NCI-H1105 treated with DMSO at 0.1 percent for 48 hours (cell line): ENCODE measurements at places on chromosomes 3 and 15.

DNA sequence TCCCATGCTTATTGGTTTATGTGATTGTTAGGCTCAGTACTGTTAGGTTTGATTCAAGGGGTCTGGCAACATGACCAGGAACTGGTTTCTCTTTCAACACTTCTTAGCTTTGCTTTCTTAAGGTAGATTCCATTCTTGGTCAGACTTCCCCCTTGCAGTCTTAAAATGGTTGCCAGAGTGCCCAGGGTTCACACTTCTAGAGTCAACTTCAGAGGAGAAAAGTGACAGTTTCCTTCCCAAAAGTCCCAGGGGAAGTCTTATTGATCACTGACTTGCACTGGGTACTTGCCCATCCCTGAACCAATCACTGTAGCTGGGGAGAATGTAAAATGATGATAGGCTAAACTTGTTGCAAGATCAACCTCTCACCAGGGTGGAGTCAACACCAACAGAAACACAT lies 14.1 kb downstream of the MGLL start:
- no peak for DNase-seq

DNA sequence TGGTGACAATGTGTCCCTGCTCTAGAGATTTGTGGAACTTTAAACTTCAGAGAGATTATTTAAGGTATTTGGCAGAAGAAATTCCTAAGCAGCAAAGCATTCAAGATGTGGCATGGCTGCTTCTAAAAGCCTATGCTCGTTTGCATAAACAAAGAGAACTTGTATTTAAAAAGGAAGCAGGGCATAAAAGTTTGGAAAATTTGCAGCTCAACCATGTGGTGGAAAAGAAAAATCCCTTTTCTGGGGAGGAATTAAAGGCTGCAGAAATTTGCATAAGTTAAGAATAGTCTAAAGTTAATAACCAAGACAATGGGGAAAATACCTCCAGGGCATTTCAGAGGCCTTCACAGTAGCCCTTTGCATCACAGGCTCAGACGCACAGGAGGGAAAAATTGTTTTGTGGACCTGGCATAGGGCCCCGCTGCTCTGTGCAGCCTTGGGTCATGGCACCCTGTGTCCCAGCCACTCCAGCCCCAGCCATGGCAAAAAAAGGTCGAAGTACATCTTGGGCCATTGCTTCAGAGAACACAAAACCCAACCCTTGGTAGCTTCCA lies 1109.1 kb downstream of the OTOL1 start:
- DNase-seq, result no peak

GRCh38 chr3:133152681-133153220 lies 114.6 kb downstream of the TMEM108 start:
- DNase-seq, result no peak

GRCh38 chr3:164452707-164453106 lies 625.6 kb downstream of the SI start:
- no peak for DNase-seq

DNA sequence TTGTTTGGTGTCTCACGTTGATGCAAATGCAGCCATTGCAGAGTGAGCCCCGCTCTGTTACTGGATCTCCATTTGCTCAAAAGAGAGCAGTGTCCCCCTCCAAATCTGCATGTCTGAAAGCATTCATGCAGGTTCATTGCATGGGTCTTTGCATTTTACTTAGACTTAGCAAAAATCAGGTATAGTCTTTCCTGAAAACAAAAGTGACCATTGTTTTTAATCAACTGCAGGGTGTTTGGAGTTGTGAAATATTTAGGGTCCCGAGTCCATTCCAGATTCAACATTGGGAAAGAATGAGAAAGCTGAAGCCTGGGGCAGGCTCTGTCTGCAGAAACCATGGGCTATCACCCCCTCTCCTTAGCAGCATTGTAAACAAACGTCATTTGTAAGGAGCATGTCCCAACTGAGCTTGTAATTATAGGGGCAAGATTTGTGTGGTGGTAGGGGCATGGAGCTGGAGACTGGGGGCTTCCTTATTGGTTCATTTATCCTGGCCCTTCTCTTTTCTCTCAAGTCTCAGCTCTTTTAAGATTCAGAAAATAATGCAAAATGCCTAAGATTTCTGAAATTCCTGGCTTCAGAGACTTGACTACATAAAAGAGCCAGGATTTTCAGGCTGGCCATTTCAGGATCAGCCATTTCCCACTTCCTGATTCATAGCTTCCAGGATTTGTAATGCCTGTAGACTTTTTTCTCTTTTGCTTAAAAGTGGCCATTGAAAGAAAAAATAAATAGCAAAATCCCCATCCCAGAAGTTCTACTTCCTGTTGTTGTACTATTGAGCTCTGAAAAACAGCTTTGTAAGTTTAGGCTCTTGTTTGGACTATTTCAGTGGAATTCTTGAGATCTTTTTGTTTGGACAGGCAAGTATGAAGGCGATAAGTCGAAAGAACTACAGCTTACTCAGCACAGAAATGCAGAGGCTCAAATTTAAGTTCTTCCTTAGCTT lies 23.0 kb downstream of the IGF1R start:
- no peak for DNase-seq

DNA sequence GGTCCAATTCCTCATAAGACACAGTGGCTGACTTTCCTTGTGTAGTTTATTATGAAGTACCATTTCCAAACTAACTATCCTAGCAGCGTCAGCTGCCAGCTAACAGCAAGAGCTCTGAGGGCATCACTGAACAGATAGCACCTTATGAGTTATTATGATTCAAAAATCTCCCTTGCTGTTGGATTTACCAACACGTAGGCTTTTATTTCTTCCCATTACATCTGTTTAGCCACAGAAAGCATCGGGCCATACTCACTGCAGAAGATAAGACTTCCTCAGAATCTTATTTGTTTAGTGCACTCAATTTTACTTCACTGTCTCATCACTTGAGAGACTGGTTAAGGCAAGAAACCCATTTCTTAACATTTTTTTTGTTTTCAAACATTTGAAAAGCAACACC lies 16.2 kb downstream of the CLDN1 start:
- DNase-seq, result no peak

GRCh38 chr3:144361002-144361401 lies 389.4 kb downstream of the DIPK2A start:
- DNase-seq, result no peak

GRCh38 chr3:139654637-139655365 lies 23.0 kb downstream of the NMNAT3 start:
- DNase-seq, result peak; percentile 96

- no peak for DNase-seq
Measured at GRCh38 chr15:98333251-98333650, 315.1 kb upstream of the IGF1R start.

DNA sequence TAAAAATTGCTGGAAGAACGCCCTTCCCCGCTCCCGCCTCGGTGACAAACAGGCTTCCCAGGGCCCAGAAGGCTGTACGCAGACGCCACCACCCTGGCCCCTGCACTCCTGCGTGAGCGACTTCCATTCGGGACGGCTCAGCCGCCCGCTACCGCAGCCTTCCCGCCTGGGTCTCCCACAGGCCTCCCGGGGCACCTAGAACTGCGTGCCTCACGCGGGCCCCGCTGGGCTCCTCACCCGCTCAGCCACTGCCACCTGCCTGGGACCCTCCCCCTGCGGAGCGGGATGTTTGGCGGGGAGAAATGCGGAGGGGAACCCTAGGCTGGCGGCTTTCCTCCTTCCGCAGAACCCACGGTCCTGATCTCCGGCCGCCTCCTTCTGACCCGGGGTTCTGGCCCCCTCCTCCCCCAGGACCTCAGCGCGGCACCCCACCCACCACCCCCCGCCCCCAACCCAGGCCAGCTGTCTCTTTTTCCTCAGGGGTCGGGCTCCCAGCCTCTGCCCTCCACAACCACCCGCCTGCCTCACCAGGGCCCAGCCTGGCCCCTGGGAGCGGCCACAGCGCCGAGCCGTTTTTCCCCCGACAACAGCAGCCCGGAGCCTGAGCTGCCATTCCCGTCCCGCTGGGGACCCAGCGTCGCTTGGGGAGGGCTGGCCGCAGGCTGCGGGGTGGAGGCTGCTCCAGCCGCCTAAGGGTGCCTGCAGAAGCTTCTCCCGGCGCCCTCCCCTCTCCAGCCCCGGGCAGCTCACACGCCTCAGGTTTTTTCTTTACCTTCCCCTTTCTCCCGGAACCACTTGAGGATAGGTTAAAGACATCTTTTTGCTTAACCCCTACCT lies 27.6 kb upstream of the RAB7A start:
- DNase-seq, result no peak

- DNase-seq, result peak; percentile 70
Measured at GRCh38 chr3:52001443-52001974, 5.8 kb upstream of the RPL29 start.
